ENCODE measurements at places on chromosomes 11 and 22.

DNA sequence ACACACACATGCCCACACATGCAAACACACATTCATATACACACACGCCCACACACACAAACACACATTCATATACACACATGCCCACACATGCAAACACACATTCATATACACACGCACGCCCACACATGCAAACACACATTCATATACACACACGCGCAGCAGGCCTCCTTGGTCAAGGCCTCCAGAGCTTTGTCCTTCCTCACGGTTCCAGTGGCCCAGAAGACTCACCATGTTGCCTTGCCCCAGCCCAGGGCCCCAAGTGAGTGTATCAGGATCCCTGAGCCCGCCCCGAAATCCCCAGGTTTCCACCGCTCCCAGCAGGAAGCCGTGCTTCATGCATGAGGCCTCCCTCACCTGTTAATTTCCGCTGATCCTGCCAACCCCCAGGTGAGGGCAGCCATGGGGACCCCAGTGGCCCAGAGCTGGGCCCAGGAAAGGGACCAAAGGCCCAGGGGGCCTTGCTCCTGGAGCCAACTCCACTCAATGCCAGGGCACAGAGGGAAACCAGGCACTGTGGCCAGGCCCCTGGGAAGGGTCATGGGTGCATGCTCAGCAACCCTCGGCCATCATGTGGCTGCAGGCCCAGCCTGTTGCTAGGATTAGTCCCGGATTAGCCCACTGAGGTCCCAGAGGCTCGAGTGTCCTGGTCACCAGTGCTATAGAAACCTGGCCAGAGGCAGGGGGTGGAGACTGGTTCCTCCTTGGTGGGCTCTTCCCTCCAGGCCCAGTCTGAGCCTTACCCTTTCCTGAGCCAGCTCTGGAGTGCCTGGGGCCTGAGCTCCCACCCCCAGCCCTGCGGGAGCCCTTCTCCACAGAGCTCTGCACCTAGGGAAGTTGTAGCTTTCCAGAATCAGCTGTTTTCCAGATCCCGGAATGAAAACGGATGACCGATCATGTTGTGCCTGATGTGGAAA lies 34.4 kb downstream of the IGF2 start:
- DNase-seq: no peak

GRCh38 chr11:57274904-57275498 lies 38.0 kb upstream of the APLNR start:
- DNase-seq: no peak

- DNase-seq: no peak
These were observed 75.2 kb downstream of the LDLRAD3 start for GRCh38 chr11:36019005-36019596.

DNA sequence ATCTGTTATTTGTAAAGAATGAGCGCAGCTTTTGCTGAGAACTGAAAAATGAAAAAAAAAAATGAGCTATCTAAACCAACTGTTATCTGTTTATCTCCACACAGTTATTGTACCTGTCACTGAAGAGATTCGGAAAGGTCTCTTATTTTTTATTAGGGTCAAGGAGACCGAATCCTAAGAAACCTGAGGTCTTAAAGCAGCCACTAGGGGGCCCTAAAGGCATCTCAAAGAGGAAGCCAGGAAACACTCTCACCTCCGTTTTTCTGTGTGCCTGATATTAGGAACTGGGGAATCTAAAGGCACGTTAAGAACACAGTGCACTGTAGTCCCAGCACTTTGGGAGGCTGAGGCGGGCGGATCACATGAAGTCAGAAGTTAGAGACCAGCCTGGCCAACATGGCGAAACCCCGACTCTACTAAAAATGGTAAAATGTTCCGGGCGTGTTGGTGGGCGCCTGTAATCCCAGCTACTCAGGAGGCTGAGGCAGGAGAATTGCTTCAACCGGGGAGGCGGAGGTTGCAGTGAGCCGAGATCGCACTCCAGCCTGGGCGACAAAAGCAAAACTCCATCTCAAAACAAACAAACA lies 3.5 kb upstream of the LARGE1 start:
- no peak for DNase-seq

DNA sequence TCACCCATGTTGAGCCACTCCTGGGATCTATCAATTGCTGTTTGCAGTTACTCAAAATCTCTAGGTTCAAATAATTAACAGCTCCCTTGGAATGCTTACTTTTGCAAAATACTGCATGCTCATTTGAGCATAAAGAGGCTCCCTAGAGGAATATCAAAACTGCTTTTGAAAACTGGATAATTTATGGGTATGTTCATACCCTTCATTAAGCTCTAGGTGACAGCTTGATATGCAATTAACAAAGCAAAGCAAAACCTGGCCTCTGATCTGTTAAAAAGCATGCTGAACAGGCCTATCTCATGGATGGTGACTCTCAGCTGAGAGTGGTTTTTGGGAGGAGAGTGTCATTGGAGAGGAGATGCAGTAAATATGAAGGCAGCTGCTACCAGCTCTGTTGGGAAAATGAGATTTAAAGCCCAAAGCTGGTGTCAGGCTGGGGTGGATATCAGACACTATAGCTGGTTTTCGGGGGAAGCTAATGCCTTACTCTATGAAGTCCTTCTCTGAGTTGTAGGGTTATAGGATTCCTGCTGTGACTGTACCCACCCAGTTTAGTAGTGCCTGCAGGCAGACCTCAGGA lies 110.9 kb downstream of the RASSF10 start:
- DNase-seq: no peak

DNA sequence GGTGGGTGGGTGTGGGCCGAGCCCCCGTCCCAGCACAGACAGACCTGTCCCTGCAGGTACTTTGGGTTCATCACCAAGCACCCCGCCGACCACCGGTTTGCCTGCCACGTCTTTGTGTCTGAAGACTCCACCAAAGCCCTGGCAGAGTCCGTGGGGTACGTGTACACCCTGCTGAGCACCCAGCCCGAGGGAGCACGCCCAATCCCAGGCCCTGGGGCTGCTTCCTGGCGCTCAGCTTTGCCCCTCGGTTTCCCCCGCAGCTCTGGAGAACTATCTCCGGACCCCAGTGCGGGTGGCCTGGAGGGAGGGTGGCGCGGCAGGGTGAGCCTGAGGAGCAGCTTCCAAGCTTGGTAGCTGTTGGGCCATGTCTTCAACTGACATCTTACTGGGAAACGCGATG lies 2.0 kb downstream of the FREY1 start:
- DNase-seq: no peak

DNA sequence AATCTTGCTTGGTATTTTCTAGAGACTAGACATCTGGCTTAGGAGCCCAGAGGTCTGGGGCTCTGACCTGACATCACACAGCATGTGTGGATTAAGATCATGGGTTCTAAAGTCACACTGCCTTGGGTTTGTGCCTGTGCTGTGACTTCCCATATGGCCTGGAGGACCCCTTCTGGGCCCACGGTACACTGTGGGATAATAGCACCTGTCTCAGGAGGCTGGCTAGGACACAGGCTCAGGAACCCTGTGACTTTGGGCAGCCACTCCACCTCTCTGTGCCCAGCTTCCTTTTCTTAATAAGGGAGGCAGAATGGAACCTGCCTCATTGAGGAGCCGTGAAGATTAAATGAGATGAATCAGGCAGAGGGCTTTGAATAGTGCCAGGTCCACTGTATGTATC lies 99.2 kb upstream of the B3GAT1 start:
- DNase-seq: no peak

- no peak for DNase-seq
These were observed 32.4 kb upstream of the CBX7 start for GRCh38 chr22:39184586-39185577.

DNA sequence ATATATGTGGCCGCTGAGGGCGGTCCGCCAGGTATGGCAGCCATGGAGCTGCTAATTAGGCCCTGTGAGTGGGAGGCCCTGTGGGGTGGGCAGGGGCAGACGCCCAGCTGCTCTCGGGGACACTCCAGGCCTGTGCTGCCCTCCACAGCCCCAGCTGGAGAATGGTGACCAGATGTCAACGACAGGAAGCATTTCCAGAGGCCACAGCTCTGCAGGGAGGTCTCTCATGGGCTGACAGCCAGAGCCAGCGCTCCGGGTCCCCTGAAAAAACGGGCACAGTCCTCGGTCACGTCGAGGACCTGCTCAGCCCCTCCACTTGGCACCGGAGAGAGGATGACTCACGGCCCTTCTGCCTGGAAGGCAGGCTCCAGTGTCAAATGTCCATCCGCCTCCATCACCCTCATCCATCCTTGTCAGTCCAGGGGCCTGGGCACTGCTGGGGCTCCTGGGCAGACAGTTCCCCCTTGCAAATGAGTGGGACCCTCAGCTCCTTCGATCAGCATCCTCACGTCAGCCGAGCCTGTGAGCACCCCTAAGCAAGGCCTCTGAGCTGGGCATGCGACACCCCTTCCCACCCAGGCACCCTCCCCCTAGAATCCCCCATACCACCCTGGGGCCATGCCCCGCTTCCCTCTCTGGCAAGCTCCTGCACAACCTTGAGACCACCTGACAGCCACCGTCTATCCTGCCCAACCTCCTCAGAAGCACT lies 1.9 kb downstream of the BID start:
- no peak for DNase-seq

GRCh38 chr11:18768472-18768901 lies 23.1 kb downstream of the PTPN5 start:
- no peak for DNase-seq

DNA sequence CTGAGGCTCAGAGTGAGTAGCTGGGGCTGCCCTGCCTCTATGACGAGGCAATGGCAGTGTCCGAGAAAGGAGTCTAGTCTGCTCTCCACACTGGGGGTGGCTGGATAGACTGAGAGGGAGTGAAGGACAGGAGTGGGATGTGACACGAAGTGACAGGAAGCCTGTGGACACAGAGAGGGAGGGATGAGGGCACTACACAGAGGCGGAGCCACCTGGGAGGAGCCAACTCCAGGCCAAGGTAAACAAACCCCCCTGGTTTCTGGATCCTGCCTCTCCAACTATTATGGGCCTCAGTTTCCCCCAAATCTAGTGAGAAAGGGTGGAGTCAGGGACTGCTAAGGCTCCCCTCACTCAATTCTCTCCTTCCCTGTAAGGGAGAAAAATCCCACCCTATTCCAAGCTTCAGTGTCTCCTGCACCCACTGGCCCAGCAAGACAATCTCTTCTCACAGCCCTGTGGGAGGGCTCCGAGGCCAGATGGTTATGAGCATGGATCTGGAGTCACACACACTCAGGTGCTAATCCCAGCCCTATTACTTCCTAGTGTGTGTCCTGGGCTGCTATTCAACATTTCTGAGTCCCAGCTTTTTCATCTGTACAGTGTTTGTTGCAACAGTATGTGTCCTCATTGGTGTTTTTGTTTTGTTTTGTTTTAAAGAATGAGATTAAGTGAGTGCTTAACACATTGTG lies 24.9 kb downstream of the ASPHD2 start:
- no peak for DNase-seq

DNA sequence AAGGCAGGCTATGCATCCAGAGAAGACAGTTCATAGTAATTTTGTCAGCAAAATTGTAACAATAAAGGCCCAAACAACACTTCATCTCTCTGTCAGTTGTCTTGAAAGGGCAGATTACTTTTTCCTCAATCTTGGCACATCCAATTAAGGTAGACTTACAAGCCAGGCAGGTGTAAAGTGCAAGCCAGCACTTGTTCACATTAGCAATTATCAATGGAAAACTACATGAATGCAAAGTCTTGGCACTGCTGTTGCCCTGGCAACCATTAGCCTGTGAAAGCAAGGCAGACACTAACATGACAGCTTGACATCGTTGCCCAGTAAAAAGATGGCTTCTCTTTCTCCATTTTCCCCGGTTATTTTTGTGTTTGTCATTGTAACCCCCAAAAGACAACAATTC lies 677.2 kb upstream of the TENM4 start:
- DNase-seq: no peak

GRCh38 chr11:65857500-65857852 lies 504 bp downstream of the CFL1 start:
- DNase-seq: no peak

GRCh38 chr11:86919557-86920210 lies 35.5 kb downstream of the FZD4 start:
- DNase-seq: no peak

- no peak for DNase-seq
These were observed 7.7 kb upstream of the NEAT1 start for GRCh38 chr11:65414776-65415498.

GRCh38 chr11:93655581-93656255 lies 5.8 kb upstream of the CEP295 start:
- no peak for DNase-seq

GRCh38 chr22:19115628-19116027 lies 6.6 kb downstream of the DGCR2 start:
- DNase-seq: no peak

DNA sequence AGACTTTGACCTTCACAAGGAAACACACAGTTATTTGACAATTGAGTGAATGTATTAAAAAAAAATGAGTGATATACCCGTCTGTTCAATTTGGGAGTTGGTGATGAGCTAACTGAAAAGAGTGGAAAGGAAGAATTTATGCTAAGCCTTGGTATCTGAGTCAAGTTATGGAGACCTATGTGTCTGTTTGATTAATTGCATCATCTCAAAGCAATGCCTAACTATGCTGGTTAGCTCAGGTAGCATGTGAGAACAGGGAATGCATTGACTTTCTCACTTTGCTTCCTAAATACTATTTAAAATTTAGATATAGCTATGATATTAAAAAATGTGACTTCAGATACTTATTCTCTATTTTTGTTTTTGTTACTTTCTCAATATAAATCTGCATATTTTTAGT lies 110.5 kb downstream of the DDX10 start:
- DNase-seq: no peak

- DNase-seq: no peak
These were observed 534.3 kb downstream of the NTM start for GRCh38 chr11:131904756-131905155.

- no peak for DNase-seq
These were observed 11.0 kb upstream of the SLC5A4 start for GRCh38 chr22:32265882-32266767.

GRCh38 chr22:22753526-22754267 lies 109.3 kb downstream of the GGTLC2 start:
- no peak for DNase-seq

DNA sequence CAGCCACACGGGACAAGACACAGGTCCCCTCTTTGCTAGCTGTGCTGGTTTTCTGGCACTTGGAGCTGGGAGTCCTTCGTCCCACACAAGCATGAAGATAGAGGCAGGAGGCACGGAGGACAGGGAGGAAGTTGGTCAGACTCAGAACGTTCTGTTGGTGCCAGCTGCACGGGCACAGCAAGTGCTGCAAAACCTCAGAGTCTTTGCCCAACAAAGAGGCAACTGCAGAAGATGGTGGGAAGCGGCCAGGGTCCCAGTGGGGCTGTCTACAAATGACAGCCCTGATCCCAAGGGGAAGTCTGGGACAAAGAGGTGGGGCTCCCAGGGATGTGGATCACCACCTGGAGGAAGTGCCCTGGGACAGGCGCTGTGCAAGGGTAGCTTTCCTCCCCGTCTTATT lies 9.4 kb upstream of the OSM start:
- DNase-seq: no peak

- DNase-seq: no peak
These were observed 177.5 kb upstream of the CTSC start for GRCh38 chr11:88515002-88515401.

All from cerebellar nuclear complex (tissue), 1 donor.